ENCODE measurements at places on chromosomes 5 and 9. TPM values are rescaled to one million over a fixed set of nuclear protein-coding genes. Genes with fewer than 3 reads are reported as not detected.

FAM169A gene
- total RNA-seq: 0.74 TPM

RIMOC1 gene
- 14.8 TPM for total RNA-seq

TXNDC8 gene
- not detected for total RNA-seq

ADAMTS19 gene
- total RNA-seq: 1.4 TPM

OLFM1 gene
- total RNA-seq: 2.9 TPM

PLCXD3 gene
- under 0.01 TPM for total RNA-seq

ALAD gene
- total RNA-seq: 23.6 TPM

GABRA6 gene
- total RNA-seq: not detected

FOXI1 gene
- total RNA-seq: not detected

FOXD4L6 gene
- total RNA-seq: 0.37 TPM

PCDHGA3 gene
- 2.1 TPM for total RNA-seq

ELAVL2 gene
- total RNA-seq: under 0.01 TPM

ADRB2 gene
- 0.18 TPM for total RNA-seq

GTF2H2 gene
- total RNA-seq: 35.7 TPM

NR2F1 gene
- total RNA-seq: 17.2 TPM

TAS2R1 gene
- not detected for total RNA-seq

ASTN2 gene
- total RNA-seq: 10.6 TPM

TNC gene
- 206 TPM for total RNA-seq

BTNL8 gene
- not detected for total RNA-seq

LTC4S gene
- 0.59 TPM for total RNA-seq

ATG10 gene
- total RNA-seq: 13.4 TPM

CBY3 gene
- not detected for total RNA-seq

SPINK4 gene
- total RNA-seq: not detected

DAPK1 gene
- 12.5 TPM for total RNA-seq

LCN15 gene
- total RNA-seq: not detected

RRAGA gene
- 51.2 TPM for total RNA-seq

Data from smooth muscle cell of the umbilical artery (primary cell).